SJSA1 (cell line): ENCODE measurements at places on chromosomes 6 and 20. TPM values are rescaled to one million over a fixed set of nuclear protein-coding genes. Genes with fewer than 3 reads are reported as not detected.

The SCRT2 gene
- total RNA-seq, result not detected in 2 replicates

The OR2B6 gene
- total RNA-seq, result not detected in 2 replicates

The UST gene
- 6.7 and 7.6 TPM in 2 replicates for total RNA-seq

The HLA-DOB gene
- total RNA-seq, result 0.32 TPM in 1 of 2 replicates, not detected in the other

The FOXC1 gene
- 16.0 and 21.0 TPM in 2 replicates for total RNA-seq

The GRM1 gene
- not detected in 2 replicates for total RNA-seq

The SLC17A3 gene
- total RNA-seq, result not detected in 2 replicates

The CD40 gene
- total RNA-seq, result 0.05 TPM in 1 of 2 replicates, not detected in the other

The KIF6 gene
- total RNA-seq, result not detected in 2 replicates

DNA sequence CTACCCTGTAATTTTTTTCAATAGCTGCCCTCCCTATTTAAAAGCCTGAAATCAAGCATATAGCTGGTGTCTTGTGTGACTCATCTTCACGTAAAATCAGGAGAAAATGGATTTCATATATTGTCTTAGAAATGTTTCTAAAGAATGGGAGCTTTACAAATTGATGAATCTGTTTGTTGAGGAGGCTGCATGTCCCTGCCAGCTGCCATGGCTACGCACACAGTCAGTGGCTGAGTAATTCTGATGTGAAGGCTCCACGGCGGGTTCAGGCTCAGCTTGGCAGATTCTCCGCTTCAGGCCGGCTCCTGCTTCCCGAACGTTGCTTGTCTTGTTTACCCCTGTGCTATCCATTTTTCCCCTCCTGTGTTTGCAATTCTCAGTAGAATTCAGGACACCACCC, 82.8 kb downstream of the CCDC170 start:
- no peak for DNase-seq

- no peak for DNase-seq
Measured at GRCh38 chr6:80021591-80021990, 17.1 kb downstream of the TTK start.

- no peak for DNase-seq
Measured at GRCh38 chr6:159945801-159946392, 23.0 kb upstream of the IGF2R start.

GRCh38 chr6:14051355-14051754, 66.2 kb upstream of the CD83 start:
- no peak for DNase-seq

- DNase-seq, result no peak
Measured at GRCh38 chr6:42010185-42010891, 40.0 kb upstream of the TAF8 start.

DNA sequence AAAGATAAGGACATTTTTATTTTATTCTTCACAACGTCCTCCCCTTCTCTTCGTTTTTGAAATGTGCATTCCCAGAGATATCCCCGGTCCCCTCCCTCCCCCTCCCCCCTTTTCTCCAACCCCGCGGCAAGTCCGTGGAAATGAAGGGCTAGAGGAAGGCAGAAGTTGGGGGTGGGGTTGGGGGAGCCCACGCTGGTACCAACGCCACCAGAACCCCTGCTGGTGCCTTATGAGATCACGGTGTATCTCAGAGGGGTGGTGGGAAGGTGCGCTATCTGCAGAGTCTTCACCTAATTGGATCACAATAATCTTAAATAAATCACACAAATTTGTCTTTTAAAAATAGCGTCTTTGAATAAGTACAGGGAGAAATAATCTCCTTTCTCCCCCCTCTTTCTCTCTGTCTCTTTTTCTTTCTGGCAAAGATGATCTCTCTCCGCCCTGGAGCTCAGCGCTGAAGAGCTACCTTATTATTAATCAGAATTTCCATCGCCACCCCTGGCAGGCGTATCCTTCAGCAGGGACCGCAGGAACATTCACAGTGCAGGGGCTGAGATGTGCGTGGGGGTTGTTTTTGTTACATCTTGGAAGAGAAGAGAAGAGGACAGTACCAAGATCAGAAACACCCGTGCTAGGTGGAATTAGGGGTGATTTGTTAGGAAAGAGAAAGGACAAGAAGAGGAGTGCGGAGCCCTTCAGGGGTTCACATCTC, 915 bp downstream of the CLVS2 start:
- no peak for DNase-seq

DNA sequence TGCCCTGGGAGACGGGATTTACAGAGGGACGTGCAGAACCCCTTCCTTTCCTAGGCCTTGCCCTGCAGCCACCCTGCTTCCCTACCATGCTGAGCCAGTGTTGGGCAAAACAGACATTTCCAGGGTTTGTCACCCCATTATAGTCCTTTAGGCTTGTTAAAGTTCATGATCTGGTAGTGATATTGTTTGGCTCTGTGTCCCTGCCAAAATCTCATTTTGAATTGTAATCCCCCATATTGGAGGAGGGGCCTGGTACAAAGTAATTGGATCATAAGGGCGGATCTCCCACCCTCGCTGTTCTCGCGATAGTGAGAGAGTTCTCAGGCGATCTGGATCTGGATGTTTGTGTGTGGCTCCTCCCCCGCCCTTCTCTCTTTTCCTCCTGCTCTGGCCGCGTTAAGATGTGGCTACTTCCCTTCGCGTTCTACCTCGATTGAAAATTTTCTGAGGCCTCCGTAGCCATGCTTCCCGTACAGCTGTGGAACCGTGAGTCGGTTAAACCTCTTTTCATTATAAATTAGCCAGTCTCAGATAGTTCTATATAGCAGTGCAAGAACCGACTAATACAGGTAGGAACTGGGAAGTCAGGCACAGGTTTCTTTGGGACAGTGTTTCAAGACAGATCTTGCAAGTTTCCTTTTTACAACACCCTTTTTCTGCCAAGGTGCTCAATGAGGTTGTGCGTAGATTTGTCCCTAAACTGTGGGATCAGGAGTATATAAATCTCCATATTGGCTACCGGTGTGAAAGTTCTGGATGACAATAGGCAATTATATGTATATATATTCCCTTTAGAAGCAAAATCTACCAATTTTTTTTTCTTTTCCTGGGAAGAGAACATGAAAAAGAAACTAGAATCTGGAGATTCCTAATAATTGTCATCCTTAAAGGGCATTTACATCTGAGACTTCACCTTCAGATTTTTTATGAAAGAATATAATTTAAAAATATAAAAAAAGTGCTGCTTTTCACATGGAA, 152.1 kb downstream of the SAMD5 start:
- no peak for DNase-seq

- no peak for DNase-seq
Measured at GRCh38 chr6:100261486-100261885, 203.2 kb downstream of the SIM1 start.

DNA sequence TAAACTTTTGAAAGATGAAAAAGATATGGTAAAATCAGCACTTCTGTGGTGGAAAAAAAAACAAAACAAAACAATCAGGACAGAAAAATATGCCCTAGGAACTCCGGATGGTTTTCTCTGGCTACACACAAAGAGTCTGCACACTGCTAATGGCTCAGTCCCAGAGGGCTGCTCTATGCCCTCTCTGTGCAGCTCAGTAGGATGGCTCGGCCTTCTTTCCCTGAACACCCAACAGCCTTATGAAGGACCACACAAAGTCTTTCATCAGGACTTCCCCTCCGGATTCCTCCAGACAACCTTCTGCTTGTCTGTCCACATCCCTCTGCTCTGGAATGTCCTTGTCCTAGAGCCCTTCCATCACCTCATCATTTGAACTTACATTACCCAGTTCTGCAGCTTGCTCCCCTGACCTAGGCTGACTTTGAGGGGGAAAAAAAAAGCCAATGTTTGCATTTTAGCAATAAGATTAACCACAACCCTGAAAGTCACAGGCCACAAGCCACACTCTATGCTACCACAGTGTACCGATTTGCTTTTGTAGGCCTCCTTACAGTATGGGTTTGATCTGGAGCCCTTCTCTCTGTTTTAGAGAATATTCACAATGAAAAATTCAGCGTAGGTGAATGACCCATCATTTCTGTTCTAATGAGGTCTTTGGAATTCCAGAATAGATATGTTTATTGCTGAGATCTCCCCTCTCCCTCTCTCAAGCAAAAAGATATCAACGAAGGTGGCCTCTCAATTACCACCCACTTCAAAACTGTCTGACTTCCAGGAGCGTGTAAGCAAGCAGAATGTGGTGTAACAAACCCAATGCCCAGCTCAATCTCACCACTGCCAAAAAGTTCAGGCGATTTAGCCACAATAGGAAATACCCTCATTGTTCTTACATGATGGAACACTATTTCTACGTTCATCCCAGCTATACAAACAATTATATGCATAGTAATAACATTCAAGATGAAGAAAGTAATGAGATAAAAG, 164.0 kb downstream of the GMDS start:
- DNase-seq, result peak; percentile 65

GRCh38 chr6:52617087-52617486, 40.2 kb upstream of the TRAM2 start:
- no peak for DNase-seq

DNA sequence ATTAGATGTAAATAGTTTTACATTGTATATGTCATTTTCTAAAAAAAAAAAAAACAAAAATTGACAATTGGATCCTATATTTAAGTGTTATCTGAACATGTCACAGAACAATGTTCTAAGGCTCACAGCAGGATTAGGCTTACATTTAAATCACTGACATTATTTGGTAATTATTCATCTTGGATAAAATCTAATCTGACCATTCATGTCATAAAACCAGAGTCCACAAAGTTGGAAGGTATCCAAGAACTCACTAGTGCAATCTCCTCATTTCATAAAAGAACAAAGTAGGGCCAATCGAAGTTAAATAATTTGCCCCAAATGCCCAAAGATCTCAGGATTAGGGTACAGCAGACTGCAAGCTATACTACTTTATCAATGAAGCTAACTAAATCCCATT, 73.0 kb downstream of the PDSS2 start:
- no peak for DNase-seq

DNA sequence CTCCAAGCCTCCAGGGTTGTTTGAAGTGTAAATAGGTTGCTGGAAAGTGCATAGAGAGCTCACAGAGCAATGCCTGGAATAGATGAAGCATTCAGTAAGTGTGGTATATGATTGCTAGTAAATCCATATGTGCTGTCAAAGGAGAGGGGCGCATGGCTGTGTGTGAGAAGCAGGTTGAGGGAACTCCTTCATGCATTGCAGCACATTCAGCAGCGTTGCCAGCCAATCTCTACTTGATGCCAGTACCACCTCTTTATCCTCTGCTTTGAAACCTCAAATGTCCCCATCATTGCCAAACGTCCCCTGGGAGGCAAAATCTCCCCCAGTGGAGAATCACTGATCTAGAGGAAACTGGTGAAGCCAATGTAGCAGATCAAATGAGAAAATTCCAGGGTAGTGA, 82.7 kb upstream of the RALGAPA2 start:
- no peak for DNase-seq

DNA sequence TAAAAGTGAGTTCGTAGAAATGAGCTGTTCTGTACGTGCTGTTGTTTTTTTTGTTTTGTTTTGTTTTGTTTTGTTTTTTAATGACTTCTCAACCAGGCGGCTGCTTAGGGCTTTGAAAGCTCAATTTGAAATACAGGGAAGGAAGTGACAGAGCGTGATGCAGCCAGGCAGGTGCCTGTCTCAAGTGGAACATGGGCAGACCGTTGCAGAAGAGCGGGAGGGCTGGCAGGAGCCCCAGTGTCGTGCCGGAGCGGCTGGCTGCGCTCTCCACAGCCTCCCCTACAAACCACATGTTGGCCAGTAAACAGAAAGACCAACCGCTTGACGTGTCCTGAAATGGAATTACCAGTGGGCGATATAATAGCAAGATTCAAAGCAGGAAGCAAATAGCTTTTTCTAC, 164.9 kb upstream of the RREB1 start:
- DNase-seq, result peak; percentile 18

DNA sequence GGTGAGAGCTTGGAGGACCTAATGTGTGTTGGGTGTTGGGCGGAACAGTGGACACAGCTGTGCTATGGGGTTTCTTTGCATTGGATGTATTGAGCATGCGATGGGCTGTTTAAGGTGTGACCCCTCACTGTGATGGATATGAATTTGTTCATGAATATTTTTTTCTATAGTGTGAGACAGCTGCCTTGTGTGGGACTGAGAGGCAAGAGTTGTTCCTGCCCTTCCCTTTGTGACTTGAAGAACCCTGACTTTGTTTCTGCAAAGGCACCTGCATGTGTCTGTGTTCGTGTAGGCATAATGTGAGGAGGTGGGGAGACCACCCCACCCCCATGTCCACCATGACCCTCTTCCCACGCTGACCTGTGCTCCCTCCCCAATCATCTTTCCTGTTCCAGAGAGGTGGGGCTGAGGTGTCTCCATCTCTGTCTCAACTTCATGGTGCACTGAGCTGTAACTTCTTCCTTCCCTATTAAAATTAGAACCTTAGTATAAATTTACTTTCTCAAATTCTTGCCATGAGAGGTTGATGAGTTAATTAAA, 3.0 kb downstream of the HLA-A start:
- no peak for DNase-seq

GRCh38 chr6:142210606-142211005, 63.5 kb downstream of the VTA1 start:
- DNase-seq, result no peak

DNA sequence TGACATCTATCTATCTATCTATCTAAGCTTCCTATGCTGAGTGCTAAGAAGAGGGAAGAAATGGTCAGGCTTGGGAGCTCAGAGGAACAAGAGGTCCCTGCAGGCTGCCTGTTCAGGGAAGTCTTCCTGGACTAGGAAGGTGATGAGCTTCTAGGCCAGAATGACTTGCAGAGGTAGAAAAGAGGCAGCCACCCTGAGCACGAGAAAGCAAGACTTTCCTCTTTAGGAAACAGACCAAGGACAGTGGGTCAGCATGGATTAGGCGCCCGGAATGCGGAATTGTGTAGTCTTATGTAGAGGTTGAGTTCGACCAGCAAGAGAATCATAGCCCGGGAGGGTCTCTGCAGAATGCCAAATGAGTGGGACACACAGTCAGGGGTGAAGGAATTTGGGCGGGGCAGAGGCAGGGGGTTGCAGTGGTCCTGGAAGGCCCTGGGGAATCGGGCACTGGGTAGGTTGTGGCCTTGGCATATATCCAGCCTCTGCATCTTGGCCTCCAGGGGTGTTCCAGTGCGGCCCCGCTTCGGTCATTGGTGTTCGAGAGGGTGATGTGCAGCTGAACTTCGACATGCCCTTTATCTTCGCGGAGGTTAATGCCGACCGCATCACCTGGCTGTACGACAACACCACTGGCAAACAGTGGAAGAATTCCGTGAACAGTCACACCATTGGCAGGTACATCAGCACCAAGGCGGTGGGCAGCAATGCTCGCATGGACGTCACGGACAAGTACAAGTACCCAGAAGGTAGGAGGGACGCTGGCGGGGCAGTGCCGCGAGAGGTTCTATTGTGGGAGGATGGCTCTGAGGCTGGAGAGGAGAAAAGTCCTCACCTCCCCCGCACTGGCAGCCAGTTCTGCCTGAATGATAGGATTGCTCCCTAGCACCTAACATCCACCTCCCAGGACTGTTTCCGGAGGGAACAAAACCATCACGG, 32.1 kb downstream of the TGM3 start:
- no peak for DNase-seq

- peak; percentile 79 for DNase-seq
Measured at GRCh38 chr6:42131531-42131930, 10.9 kb downstream of the C6orf132 start.

GRCh38 chr20:13262302-13262650, 41.2 kb downstream of the ISM1 start:
- peak; percentile 2 for DNase-seq

- no peak for DNase-seq
Measured at GRCh38 chr20:19767070-19767469, 9.0 kb downstream of the RIN2 start.
